ENCODE measurements at places on chromosomes 5 and 9.

- DNase-seq = no peak
Observed at GRCh38 chr5:27491047-27491446, 452.7 kb upstream of the CDH9 start.

GRCh38 chr9:98491231-98491651 is 217.5 kb downstream of the GABBR2 start:
- DNase-seq = no peak

DNA sequence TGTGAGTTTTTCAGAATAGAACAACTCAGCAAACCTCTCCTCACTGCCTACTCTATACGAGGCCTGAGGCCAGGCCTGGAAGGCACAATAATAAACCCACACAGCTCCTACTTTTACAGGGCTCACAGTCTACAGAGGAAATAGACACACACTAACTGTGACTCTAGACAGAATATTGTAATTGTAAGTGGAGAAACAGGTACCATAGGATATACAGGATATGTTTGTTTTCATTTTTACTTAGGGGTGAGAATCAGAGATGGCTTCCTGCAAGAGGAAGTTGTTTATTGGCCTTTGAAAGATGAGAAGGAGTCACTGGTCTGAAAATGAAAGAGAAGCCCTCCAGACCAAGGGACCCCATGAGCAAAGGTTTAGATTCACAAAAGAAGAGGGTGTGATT is 35.8 kb upstream of the TGFBR1 start:
- DNase-seq = no peak

GRCh38 chr9:4967523-4967922 is 17.5 kb upstream of the JAK2 start:
- no peak for DNase-seq

DNA sequence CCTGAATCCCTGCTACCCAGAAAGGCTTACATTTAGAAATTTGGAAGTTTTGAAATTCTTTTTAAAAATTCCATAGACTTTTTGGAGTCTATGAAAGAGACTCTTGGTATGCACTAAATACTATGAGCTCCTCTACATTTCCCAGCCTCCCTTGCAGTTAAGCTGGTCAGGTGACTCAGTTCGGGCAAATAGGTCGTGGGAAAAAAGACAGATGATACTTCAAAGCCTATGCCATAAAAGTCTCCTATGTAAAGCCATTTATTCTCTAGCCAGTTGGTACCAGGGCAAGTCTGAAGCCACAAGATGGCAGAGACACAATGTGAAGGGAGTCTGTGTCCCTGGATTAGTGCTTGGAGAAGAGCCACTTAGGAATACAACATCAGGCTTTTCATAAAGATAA is 101.8 kb downstream of the BOD1 start:
- DNase-seq = no peak

GRCh38 chr9:99602854-99603253 is 218.8 kb upstream of the NR4A3 start:
- DNase-seq = no peak

- no peak for DNase-seq
Observed at GRCh38 chr5:171895081-171895480, 109.5 kb downstream of the SMIM23 start.

GRCh38 chr5:61620699-61621182 is 288.7 kb downstream of the ZSWIM6 start:
- DNase-seq = no peak

GRCh38 chr5:181181650-181182565 is 23.1 kb downstream of the TRIM7 start:
- no peak for DNase-seq

DNA sequence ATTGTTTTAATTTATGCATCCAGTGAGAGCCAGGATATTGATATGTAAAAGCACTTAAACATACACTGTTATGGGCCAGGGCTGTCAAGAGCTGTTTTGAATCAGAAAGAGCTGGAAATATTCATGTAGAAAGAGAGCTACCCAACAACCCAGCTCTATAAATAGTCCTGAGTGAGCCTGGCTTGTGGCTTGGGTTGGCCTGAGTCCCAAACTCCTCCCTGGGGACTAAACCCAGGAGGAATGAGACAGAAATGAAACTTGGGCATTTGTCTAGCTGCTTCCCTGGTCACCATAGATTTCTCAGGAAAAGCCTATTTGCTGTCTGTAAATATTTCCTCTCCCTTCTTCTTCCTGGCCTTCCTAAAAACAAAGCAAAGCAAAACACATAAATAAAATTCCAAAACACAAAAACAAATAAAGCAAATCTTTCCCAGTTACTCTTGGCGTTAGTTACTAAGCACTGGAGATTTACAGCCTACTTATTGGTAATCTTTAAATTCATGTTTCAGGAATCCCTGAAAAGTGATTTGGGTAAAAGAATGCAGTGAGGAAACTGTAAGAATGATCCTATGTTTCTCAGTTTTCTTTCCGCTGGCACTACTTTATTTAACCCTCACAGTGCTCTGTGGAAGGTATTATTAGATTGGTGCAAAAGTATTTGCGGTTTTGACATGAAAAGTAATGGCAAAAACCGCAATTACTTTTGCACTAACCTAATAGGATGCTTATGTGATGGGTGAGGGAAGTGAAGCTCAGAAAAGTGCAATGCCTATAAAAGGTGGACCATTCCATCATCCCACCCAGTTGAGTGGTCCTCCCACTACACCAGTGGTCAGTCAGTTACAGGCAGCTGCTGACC is 111.8 kb downstream of the CARTPT start:
- DNase-seq = peak; percentile 39

GRCh38 chr5:73304381-73304780 is 131.4 kb downstream of the TMEM174 start:
- DNase-seq = no peak

- no peak for DNase-seq
Observed at GRCh38 chr9:136373300-136374182, at the start of gene CARD9. Gene CARD9 (minus strand): TSS chr9:136373669. CDS start chr9:136372078, 1,591 bp downstream.

- no peak for DNase-seq
Observed at GRCh38 chr9:84512493-84512892, 157.0 kb upstream of the NTRK2 start.

DNA sequence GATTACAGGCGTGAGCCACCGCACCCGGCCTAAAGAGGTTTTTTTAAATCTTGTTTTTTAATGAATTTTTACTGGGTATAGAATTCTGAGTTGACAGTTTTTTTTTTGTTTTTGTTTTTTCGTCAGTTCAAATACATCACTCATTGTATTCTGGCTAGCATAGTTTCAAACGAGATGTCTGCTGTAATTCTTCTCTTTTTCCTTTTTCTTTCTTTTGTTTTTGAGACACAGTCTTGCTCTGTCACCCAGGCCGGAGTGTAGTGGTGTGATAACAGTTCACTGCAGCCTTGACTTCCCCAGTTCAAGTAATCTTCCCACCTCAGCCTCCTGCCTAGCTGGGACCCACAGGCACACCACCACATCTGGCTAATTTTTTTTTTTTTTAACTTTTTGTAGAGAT is 2.2 kb upstream of the PRRT1B start:
- DNase-seq = no peak

GRCh38 chr9:20084125-20084524 is 295.3 kb upstream of the SLC24A2 start:
- DNase-seq = no peak

DNA sequence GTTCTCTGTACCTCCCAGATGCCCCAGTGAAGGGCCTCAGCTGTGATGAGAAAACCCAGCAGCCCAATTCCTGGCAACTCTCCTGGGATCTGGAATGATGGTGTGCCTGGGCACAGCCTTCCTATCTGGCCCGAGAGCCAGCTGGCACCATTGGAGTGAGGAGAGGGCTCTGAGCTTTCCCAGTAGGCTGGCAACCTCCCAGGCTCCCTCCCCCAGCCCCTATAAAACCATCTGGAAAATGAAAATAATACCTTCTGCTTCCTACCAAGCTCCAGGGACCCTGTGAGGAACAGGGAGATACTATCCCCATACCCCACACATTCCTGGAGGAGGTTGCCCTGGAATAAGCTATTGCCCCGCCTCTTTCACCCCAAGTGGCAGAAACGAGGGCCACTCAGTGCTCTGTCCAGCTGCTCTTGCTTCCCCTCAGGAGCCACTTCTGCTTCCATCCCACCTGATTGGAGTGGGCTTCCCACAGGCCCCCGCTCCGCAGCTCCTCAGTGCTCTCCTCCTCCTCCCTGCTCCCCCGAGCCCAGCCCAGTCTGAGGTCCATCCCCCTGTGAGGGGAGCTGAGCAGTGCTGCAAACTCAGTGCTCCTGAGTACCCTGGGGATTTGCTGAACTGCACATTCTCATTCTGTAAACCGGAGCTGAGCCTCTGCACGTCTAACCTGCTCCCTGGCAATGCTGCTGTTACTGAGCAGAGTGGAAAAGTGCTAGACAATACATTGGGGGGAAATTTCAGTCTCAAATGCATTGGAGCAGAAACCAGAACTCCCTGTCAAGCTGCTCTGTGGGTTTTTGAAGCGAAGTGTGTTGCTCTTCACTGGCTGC is 74.7 kb downstream of the THBS4 start:
- DNase-seq = no peak

DNA sequence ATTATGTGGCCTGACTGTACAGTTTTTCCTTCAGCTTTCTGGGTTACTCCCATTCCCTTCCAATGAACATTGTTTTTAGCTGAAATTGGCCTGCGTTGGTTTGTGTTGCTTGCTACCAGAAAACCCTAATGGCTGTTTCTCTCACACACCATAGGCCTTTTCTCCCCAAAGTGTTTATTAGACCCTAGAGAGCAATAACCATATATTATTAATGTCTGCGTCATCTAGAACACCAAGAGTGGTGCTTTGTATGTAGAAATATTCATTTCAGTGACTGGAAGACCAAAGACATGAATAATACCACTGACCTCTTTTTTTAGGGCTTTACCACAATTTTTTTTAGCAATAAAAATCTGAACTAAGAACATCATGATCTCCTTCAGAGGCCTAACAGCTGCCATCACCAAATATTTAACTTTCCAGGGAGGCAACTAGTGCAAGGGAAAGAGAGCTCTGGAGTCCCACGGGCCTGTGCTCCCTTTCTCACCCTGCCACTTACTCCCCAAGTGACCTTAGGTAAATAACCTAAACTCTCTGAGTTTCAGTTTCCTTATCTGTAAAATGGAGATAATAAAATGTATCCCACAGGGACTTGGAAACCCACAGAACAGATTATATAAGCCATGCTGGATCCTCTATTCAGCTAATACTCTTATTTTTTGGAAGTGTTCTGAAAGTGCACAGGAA is 201.9 kb upstream of the ISL1 start:
- no peak for DNase-seq

DNA sequence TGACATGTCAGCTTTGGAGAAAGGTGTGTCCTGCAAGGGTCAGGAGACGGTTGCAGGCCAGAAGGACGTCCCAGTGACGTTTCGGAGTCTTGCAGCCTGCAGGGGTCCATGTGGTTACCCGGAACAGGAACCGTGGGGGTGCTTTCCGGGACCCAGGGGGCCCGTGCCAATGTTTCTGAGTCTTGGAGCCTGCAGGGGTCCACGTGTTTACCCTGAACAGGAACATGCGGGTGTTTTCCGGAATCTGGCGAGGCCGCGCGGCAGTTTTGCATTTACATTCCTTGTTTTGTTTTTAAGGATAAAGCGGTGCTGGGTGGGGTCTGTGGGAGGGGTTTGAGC is 30.6 kb downstream of the NKD2 start:
- DNase-seq = no peak

GRCh38 chr5:81986126-81986525 is 14.3 kb downstream of the ATG10 start:
- DNase-seq = no peak

DNA sequence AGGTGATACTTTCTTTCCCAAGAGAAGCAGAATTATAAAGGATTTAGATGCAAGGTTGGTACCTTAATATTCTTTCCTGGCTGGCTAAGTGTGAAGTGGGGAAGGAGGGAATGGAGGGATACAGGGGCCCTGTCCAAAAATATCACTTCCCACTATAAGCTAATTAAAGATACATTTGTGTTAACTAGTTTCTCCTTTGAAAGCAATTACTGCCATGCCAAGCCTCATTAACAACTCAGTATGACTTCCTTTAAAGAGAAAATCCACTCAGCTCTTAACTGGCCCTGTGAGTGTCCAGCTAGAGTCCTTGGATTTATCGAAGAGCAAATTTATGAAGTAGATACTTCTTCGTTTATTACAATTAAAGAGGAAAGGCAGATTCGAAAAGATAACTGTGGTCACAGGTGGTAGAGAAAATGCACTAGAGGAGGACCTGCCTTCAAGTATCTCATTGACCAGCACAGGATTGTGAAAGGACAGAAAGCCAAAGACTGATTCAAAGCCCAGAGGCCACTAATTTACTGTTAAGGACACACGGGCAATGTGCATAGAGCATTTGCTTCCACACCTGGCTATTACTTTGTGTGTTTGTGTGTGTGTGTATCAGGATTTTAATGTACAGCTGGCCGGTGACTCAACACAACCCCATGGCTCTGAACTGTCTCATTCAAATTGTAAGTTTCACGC is 11.2 kb upstream of the GLDC start:
- no peak for DNase-seq

DNA sequence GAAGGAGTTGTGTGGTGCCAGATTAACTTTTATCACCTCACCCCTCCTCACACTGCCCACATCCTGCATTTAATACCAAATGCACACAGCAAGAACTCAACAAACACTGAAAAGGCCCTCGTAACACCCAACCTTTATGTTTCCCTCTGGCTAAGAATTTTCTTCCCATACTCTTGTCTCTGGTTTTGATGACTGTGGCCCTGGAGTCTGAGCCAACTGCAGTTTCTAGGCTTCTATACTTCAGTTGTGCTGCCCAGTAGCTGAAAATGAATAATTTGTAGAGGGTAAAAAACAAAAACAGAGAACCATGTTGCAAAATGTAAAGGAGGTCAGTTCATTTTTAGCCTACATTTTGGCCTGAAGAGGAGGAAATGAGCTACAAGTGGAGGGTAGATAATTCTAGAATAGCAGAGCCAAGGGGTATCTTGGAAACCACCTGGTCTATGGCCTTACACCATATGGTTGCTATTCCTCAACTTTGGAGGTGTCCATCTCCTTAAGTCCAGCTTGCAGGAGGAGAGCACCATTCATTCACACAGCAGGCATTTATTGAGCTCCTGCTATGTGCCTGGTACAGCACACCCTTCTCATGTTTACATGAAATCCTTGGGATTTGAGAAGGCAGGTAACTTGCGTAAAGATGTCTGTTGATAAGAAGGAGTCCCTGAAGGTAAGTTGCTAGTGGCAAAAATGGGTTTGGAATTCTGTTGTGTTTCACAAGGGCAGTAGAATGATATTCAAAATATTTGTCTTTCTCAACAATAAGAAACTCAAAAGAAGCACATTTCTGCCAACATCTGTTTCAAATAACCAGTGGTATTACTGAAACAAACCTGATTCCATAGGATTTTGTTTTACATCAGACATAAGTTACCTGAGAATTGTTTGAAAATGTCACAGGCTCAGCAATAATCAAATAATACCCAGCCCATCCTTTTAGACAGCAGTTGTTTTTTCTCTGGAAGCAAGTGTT is 83.8 kb upstream of the TNFAIP8 start:
- no peak for DNase-seq

Measured in GOT3 (cell line).